ENCODE measurements at places on chromosomes 2 and 18. TPM values are rescaled to one million over a fixed set of nuclear protein-coding genes. Genes with fewer than 3 reads are reported as not detected.
A peak's percentile ranks its signal among the peaks of the same experiment; 100 is the strongest.

DNA sequence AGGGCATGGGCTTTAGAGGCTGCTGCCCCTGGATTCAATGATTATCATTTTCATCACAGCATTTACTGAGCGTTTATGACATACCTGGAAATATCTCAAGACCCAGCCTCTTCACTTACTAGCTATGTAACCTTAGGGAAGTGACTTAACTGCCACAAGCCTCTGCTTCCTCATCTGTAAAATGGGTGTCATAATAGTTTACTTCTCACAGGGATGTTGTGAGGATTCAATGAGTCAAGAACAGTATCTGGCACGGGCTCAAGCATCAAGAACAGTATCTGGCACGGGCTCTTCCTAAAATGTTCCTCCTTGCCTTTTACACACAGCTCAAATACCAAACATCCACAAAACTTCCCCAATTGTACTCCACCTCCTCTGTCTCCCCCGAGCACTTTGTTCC is 31.4 kb downstream of the LGALSL start:
- no peak overlapping the region for H3K4me3 ChIP-seq
- H3K27ac ChIP-seq, result no peak overlapping the region
- no peaks in the 10 kb centered on the region for H3K36me3 ChIP-seq
- peaks cover 8% of the 10 kb centered on the region for H3K4me1 ChIP-seq

- peaks cover 35% of the 10 kb centered on the region for H3K4me1 ChIP-seq
- DNase-seq, result peak; percentile 68
- no peaks in the 10 kb centered on the region for H3K27me3 ChIP-seq
- peak overlapping the region; percentile 89 for H3K27ac ChIP-seq
These were observed 659 bp downstream of the ZNF142 start for GRCh38 chr2:218658671-218659257.

- H3K27ac ChIP-seq, result no peak overlapping the region
- no peak for DNase-seq
- no peak overlapping the region for H3K4me3 ChIP-seq
- no peaks in the 10 kb centered on the region for H3K27me3 ChIP-seq
These were observed 23.2 kb downstream of the AFF3 start for GRCh38 chr2:100119235-100119634.

ANKRD30B gene
- total RNA-seq, result not detected

- H3K4me1 ChIP-seq, result peaks cover 5% of the 10 kb centered on the region
- H3K4me3 ChIP-seq, result peak overlapping the region; percentile 42
- DNase-seq, result peak; percentile 59
- no peak overlapping the region for H3K27ac ChIP-seq
- H3K36me3 ChIP-seq, result peaks cover 7% of the 10 kb centered on the region
These were observed 1.0 kb upstream of the ZNF532 start for GRCh38 chr18:58863539-58864145.

GRCh38 chr2:178506524-178506923 is 26.3 kb downstream of the PLEKHA3 start:
- no peaks in the 10 kb centered on the region for H3K27me3 ChIP-seq
- H3K27ac ChIP-seq, result no peak overlapping the region
- no peak for DNase-seq
- no peak overlapping the region for H3K4me3 ChIP-seq
- peaks cover 15% of the 10 kb centered on the region for H3K4me1 ChIP-seq
- H3K36me3 ChIP-seq, result peaks cover 21% of the 10 kb centered on the region

RESP18 gene
- total RNA-seq, result not detected

DNA sequence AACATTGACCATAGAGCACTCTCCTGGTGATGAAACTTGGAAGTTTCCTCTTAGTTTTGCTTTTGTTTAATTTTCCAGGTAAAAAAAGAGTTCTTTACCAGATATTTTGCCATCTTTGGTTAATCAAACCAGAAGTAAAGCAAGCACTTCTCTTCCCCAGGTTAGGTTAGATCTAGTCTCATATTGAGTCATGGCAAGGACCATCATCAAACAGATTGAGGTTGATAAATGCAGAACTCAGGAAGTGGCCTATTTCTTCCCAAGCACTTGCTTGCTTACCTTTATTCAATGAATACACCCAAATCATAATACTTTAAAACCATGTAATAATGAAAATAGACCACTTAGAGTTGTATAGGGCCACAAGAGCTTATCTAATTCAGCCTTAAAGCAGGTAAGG is 23.4 kb downstream of the DNAH6 start:
- H3K4me3 ChIP-seq, result no peak overlapping the region
- peaks cover 13% of the 10 kb centered on the region for H3K4me1 ChIP-seq
- no peaks in the 10 kb centered on the region for H3K36me3 ChIP-seq
- no peak for DNase-seq
- H3K27me3 ChIP-seq, result no peaks in the 10 kb centered on the region

SALL3 gene
- total RNA-seq, result not detected

DNA sequence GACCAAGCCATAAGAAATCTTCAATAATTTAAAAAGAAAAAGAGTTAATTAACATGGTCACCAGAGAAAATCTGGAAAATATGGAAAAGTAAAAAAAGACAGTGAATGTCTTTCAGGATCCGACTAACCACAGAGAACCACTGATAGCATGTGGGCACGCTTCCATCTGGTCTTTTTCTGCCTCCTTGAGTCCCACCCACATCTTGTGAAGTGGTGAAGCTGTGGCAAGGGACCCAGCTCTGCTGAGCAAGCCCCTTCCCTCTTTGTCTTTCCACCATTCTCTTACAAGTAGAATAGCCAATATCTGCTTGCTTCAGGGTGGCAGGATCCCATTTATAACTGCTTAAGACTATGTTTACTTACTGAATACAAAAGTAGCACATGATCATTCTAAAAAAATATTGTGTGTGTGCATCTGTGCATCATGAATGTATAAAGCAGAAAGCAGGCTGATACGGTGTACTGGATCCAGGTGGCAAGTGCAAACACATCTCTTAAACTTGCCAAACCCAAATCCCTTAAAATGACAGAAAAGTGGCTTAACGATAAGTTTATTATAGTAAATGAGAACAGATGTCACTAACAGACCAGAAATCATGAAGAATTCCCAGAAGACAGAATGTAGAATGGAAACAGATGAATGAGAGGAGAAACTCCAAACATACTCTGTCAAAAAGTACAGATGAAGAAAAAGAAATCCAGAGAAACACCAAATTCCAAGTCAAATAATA is 52.3 kb downstream of the FOXI3 start:
- no peaks in the 10 kb centered on the region for H3K36me3 ChIP-seq
- peaks cover 7% of the 10 kb centered on the region for H3K27me3 ChIP-seq
- DNase-seq, result no peak
- no peak overlapping the region for H3K27ac ChIP-seq
- H3K4me1 ChIP-seq, result no peaks in the 10 kb centered on the region

GRCh38 chr2:237500681-237501424 is 13.8 kb downstream of the MLPH start:
- H3K4me3 ChIP-seq, result no peak overlapping the region
- DNase-seq, result no peak
- peaks cover 3% of the 10 kb centered on the region for H3K4me1 ChIP-seq
- H3K36me3 ChIP-seq, result no peaks in the 10 kb centered on the region

BIN1 gene
- total RNA-seq, result 65.2 TPM

GKN2 gene
- not detected for total RNA-seq

ONECUT2 gene
- not detected for total RNA-seq

GRCh38 chr2:118803012-118803411 is 44.4 kb downstream of the EN1 start:
- DNase-seq, result no peak
- H3K4me3 ChIP-seq, result no peak overlapping the region
- peaks cover 41% of the 10 kb centered on the region for H3K27me3 ChIP-seq
- H3K36me3 ChIP-seq, result no peaks in the 10 kb centered on the region
- no peak overlapping the region for H3K27ac ChIP-seq

Data from activated CD4-positive, alpha-beta T cell treated with anti-CD3 and anti-CD28 coated beads for 36 hours (primary cell).